ENCODE measurements at places on chromosomes 16 and 17. TPM values are rescaled to one million over a fixed set of nuclear protein-coding genes. Genes with fewer than 3 reads are reported as not detected.

- ATAC-seq = peak; percentile 78
Observed at GRCh38 chr17:19533718-19534561, at the start of gene SLC47A1. SLC47A1 (plus strand) TSS chr17:19533854; CDS start chr17:19533940, 86 bp downstream.

GRCh38 chr16:67396159-67397035 is 3.1 kb upstream of the TPPP3 start:
- peak; percentile 77 for ATAC-seq

DNA sequence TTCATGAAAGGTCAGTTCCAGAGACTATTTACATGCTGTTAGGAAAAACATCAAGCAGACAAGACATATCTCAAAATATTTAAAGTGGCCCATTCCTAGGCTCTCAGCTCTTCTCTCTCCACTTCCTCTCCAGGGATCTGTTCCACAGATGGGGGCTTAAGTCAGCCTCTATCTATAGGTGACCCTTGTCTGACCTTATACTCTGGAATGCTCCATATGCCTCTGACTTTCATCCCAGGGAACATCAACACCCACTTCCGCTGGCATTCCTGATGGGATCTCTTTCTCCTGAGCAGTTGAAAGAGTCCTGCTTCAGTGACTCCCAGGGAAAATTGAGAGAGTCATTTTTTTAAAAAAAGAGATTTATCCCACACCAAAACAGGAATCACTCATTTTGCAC is 11.5 kb upstream of the WIPI1 start:
- ATAC-seq = no peak

The SCN4A gene
- 0.12 TPM for total RNA-seq

DNA sequence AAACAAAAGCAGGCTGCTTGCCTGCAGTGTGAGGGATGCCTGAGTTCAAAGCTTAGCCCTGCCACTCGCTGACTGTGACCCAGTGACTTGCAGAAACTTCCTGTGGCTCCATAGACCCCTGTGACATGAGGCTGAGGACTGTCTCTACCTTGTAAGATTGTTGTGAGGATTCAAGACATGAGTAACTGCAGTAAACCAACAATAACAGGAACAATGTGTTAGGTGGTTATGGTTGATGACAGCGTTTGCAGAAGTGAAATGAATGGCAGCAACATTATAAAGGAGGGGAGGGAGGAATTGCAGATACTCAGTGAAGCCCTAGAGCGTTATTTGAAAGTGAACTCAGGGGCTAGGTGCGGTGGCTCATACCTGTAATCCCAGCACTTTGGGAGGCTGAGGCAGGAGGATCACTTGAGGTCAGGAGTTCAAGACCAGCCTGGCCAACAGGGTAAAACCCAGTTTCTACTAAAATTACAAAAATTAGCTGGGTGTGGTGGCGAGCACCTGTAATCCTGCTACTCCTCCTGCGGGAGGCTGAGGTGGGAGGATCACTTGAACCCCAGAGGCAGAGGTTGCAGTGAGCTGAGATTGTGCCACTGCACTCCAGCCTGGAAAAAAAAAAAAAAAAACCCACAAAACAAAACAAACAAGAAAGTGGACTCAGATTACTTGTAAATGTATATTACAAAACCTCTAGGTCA is 33.5 kb upstream of the EMP2 start:
- no peak for ATAC-seq

DNA sequence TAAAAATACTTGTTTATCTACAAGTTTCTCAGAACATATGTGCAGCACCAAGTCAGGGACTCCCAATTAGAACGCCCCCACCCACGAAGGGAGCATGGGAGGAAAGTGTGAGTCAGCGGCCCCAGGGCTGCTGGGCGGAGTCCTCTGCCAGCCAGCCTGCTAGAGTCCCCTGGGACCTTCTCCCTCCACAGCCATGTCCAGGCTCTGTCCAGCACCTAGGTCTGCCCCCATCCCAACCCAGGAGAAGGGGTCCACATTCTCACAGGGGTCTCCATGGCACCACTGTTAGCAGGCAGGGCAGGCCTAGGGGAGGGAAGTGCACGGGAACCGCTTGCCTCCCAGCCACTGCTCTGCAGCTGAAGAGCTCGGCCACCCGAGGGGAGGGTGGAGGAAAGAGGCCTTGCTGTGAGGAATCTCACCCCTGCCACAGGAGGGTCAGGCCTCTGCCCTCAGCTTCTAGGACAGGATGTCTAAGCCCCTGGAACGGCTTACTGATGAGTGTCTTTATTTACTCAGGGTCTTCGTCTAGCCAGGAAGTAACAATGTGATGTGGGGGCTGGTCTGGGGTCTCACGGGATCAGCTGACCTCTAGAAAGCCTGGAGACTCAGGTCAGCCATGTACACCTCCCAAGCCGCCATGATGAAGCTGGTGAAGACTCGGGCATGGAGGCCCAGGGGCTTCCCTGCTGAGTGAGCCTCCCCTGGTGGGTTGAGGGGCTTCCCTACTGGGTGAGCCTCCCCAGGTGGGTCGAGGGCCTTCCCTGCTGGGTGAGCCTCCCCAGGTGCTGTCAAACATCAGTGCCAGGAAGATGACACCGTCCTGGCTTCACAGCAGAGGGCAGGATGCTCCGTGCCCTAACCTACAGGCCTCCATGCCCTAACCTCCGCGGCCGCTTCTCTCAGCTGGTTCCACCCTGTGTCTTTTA is 190.3 kb downstream of the RBFOX3 start:
- ATAC-seq = no peak

GRCh38 chr16:86079255-86079885 is 180.4 kb downstream of the IRF8 start:
- ATAC-seq = no peak

GRCh38 chr17:20994779-20995149 is 48.0 kb downstream of the USP22 start:
- ATAC-seq = no peak

GRCh38 chr17:15456972-15457722 is 10.3 kb downstream of the CDRT4 start:
- no peak for ATAC-seq

The CACNG1 gene
- not detected for total RNA-seq

GRCh38 chr16:48064971-48065370 is 90.8 kb downstream of the ABCC12 start:
- ATAC-seq = no peak

DNA sequence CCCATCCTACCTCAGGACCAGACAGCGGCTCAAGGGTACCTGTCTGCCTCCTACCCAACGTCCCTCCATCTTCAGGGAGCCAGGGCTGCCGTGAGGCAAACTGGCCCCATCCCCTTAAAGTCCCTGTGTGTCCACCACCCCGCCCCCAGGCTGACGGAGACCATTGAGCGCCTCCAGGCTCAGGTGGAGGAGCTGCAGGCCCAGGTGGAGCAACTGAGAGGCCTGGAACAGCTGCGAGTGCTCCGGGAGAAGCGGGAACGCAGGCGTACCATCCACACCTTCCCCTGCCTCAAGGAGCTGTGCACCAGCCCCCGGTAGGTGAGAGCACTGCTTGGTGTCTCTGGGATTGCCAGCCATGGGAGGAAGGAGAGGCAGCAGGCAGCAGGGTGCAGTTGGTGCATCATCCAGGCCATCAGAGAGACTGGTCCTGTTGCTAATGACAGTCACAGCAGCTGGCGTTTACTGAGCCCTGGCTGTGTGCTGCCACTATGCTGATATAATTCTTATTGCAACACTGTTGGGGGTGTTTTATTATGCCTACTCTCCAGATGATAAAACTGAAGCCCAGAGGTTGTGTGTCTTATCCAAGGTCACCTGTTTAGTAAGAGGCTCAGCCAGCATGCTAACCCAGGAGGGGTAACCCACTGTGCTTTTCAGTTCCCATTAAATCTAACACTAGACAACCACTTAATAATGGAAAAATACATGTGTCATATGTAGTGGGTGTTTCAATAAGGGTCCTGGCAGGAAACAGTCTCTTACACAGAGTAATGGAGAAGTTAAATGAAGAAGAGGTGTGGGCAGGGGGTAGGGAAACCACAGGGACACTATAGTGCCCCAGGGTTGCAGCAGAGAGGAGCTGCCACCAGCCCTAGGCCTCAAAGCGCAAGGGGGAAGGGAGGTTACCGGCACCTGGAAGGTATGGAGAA is 10.3 kb upstream of the MRPL58 start:
- ATAC-seq = no peak

DNA sequence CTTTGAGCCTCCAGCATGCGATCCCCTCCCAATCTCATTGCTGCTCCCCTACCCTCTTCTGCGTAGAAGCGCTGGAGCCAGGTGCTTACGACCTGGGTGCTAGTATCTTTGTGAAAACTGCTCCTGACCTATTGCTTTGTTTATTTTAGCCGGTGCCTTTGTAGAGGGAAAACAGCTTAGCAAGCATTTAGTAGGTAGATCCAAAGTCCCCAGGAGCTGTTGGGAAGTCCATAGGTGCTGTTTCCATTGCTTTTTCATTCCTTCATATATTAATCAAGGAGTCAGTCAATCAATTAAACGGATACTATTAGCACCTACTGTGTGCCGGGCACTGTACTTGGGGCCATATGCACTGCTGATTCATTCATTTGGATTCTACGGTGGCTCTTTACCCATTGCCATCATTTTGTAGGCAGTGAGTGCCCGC is 497.6 kb downstream of the WWOX start:
- no peak for ATAC-seq

GRCh38 chr16:12904329-12904671 is 2.9 kb downstream of the SHISA9 start:
- no peak for ATAC-seq

DNA sequence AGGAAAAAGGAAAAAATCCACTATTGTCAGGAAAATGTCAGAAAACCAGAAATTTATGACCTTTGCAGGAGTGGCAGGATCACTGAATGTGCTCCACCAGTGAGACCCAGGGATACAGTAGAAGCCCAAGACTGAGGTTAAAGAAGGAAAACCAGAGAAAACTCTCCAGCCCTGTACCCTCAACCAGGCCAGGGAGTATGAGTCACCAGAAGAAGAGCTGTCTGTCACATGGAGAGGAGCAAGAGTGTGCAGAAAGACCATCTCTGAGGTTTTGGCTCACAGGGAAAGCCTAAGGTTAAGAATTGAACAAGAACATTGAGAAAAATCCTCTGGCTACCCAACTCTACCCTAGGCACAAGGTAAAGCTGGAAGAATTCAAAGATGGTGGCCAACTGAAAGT is 47.6 kb upstream of the MON1B start:
- no peak for ATAC-seq

The TPSD1 gene
- total RNA-seq = not detected

DNA sequence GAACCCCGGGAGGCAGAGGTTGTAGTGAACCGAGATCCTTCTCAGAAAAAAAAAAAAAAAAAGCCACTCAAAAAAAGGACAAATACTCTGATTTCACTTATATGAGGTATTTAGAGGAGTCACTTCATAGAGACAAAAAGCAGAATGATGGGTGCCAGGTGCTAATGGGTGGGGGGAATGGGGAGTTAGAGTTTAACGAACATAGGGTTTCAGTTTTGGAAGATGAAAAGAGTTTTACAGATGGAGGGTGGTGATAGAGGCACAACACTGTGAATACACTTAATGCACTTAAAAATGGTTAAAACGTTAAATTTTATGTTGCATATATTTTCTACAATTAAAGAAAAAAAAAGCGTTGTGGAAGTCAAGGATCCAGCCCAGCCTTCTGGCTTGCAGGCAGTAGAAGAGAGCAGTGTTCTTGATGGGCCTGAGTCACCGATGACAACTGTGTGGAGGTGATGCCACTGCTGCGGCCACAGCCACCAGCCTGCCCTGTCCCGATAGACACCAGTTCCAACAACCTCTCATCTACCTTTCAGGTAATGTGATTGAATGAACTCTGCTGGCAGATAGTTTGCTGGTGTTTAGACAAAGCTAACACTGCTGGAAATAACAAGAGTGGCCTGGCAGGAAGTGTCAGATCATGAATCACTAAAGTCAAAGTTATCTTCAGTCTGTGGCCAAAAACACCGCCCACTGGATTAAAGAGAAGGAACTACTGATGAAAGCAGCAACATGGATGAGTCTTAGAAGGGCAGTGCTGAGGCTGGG is 49.9 kb upstream of the COX10 start:
- ATAC-seq = peak; percentile 92

The PRSS33 gene
- total RNA-seq = not detected

GRCh38 chr17:80455336-80455710 is 21.1 kb downstream of the NPTX1 start:
- ATAC-seq = peak; percentile 7

DNA sequence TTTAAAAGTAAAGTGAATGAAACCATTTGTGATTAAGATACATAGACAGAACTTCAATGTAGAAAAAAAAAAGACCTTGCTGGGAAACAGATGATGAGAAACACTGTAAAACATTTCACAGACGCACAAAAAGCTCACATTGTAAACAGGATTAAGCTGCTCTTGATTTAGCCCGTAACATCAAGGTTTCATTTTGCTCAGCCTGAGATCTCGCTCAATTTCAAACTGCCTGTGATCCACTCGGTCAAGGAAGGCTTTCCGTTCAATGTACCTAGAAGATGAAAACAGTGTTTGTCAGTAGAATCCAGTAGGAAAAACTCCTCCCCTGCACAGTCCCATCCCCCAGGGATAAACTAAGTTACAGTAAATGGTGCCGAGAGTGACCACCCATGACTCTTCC is 42.3 kb upstream of the BCAR1 start:
- no peak for ATAC-seq

The TBC1D3G gene
- total RNA-seq = not detected

- ATAC-seq = no peak
Observed at GRCh38 chr16:84976644-84977400, 34.5 kb downstream of the ZDHHC7 start.

The SLC39A11 gene
- total RNA-seq = 32.8 TPM

The TNFRSF17 gene
- 0.24 TPM for total RNA-seq

GRCh38 chr17:12917399-12917798 is 100.4 kb downstream of the ELAC2 start:
- no peak for ATAC-seq

The CD79B gene
- total RNA-seq = 1.9 TPM

DNA sequence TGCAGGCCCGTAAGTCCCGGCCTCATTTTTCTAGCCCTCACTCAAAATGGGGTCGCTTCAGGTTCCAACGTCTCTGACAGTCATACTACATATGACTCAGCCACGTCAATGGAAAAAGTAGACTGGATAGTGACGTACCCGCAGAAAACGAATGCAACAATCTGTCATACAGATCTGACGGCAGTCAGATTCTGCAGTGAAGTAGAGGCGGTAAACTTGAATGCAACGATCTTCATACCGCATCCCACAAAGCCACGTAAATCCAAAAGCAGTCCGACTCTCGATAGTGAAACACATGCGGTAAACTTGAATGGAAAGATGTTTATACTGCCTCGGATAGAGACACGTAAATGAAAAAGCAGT is 38.4 kb upstream of the ARL4D start:
- ATAC-seq = peak; percentile 57
